Thoracic aorta (tissue), 2 donors: ENCODE measurements at places on chromosomes 5 and 9.
A peak's percentile ranks its signal among the peaks of the same experiment; 100 is the strongest.

DNA sequence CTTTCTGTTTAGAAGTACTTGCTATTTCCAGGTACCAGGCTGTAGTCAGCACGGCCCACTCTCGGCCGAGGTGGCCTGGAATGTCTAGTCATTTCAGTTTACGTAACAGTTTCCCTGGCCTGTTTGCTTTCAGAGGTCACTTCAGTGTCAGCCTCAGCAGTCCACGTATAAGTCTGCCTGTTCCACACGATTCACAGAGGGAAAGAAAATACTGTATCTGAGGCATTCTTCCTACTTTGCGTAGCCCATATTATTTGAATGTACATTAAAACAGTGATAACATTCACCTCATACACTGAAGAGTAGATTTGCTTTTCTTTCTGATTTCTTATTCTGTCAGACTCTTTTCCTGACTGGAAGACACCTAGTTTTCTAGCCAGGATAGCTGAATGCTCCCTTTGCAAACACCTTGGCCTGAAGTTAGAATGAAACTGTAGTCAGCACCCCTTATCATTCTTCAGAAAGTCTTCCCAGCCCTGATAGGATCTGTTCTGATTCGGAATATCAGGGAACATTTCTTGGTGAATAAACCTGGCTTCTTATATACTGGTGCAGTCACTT lies 140.9 kb downstream of the AOPEP start:
- peak; percentile 33 for DNase-seq

DNA sequence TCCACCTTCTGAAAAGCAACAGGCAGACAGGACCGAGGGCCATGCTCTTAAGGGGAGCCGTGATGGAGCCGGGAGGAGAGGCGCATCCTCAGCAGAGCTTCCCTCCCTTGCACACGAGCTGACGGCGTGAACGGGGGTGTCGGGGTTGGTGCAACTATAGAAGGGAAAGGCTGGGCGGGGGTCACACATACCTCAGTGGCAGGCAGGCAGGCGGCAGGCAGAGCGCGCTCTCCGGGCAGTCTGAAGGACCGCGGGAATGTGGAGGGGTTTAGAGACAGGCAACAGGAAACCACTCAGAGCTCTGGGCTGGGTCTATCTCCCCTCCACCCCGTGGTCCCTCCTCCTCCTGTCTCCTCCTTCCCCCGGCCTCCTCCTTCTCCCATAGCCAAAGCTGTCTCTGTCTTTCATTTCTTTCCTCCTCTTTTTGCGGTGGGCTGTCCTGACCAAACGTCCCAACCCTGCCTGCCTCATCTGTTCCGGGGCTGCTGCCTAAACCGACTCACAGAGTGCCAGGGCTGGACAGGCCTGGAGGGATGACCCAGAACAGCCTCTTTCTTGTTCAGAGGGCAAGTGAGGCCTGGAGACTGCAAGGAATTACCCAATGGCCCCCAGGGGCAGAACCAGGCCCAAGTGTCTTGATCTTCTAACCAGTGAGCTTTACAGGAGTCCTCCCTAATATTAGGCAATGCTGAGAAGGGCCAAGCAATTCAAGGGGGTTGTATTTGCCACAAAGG lies at the start of gene SPARC:
Gene SPARC, minus strand, starts transcription at position 242 of the 734 bp plus-strand sequence. CDS start 10,727 bp downstream, outside the sequence.
- DNase-seq = no peak

DNA sequence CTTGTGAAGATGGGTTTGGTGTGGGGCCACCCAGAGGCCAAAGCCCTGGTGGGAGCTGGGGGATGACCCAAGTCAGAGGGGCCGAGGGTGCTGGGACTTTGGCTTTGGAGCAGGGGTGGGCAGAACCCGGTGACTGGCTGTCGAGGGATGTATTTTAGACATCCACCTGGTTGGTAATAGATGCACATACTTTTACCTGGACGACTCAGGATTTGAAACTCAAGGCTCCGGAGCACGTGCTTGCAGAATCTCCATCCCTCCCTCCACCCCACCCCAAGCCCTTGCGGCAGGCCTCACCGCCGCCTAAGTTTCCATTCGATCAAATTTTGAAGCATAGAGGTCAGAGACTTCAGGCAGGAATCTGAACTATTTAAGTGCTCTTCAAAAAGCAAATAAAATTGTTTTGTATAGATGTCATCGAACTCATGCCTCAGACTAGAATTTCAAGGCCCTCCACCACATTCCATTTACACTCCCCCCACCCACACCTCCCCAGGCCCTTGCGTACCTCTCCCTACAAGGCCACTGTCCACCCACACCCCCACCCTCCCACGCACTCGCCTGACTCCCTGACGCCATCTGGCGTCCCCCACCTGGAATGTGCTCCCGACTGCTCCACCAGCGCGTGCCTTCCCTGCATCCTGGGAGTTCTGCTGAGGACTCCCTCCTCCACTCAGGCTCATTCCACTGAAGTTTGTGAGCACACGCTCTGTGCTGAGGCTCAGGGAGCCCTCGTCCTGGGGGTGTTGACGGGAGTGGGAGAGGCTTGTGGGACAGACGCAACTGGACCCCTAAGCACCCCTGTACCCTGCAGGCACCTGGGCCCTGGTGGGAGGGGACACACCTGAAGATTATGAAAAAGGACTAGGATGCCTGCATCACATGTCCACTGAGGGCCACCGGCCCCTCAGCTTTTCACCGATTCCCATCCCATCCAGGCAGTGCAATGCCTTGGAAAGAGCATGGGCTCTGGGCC lies 56.4 kb upstream of the RPL26L1 start:
- peak; percentile 51 for DNase-seq

DNA sequence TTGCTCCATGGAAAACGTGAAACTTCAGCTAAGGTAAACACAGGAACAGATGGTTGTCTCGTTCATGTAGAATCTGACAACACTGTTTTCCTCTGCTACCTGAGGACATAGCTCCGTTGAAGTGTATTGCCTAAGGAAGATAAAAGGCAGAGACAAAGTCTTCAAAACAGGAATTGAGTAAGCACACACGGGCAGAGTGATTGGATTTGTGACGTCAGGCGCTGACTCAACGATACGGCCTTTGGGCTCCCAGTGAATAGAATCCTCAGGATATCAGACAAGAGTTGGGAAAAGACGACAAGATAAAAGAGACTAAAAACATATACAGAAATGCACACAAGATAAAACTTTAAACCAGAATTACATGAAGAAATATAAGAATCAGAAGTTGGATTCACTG lies 787.1 kb upstream of the CTNND2 start:
- no peak for DNase-seq

DNA sequence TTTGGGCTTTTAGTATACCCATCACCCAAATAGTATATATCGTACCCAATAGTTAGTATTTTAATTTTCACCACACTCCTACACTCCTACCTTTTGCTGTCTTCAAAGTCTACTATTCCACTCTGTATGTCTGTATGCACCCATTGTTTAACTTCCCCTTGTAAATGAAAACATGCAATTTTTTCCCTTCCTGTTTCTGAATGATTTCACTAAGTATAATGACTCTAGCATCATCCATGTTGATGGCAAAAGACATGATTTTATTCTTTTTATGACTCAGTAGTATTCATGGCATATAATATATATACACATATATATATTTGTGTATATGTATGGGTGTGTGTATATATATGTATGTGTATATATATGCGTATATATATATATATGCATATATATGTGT lies 63.1 kb upstream of the FAM174A start:
- no peak for DNase-seq

DNA sequence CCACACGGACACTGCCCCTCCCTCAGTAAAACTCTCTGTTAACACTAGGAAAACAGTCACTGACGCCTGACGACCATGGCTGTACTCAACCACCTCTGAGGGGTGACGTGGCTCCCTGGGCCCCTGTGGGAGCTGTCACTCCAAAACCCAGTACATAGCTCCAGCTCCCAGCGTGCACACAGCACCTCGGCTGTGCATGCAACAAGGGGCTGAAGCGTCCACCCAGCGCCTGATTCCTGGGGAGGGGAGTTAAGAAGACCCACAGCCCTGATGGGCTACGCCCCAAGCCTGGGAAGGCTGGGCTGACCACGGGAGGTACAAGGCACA lies 36.3 kb downstream of the SLC12A7 start:
- DNase-seq = no peak
